ENCODE measurements at places on chromosomes 6 and 20.

GRCh38 chr6:129451187-129451586 lies 258.8 kb downstream of the ARHGAP18 start:
- no peak for DNase-seq

- DNase-seq, result no peak
These were observed 59.3 kb downstream of the PRL start for GRCh38 chr6:22237526-22237925.

DNA sequence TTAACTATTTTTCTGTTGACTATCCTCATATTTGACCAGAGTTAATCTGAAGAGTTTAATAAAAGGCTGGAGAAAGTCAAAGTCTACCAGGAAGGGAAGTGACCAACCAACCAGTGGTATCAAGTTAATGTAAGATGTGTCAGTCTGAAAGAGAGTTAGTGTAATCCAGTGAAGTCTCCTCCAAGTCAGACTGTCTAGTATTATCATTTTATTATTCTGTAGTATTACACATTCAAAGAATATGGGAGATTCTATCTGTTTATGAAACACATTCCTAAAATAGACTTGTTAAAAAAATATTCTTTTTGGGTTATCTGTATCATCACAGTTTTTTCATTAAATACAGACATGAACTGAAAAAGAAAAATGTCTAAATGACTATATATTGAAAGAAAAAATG lies 194.4 kb downstream of the BTBD9 start:
- DNase-seq, result no peak

- DNase-seq, result no peak
These were observed 2.4 kb downstream of the TCF21 start for GRCh38 chr6:133891149-133891926.

DNA sequence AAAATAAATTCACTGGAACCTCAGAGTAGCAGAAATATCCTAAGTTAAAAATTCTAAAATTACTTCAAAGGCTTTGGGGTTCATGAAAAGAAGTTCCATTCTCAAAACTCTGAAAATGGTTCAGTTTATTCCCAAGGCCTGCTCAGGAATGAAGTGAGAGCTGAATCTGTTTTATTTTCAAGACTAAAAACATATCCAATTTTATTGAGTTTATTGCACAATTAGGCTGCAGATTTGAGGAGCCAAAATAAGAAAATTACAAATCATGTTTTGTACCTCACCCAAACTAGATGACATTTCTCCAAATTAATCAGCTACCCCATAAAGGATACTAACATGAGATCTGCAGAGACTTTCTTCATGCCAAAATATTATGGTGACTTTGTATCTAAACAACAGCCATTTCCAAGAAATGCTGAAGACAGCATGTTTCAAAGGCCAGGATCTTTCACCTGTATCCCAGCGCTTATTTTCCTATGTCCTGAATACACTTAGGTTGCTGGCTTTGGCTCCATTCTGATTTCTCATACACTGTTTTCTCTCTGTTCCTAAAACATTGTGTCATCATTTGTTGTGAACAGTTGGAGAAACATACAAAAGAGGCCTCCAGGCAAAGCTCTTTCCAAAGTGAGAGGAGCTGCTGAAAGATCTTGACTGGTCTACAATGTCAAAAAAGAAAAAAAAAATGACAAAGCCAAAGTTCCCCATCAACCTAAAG lies 85.7 kb upstream of the F13A1 start:
- DNase-seq, result no peak

GRCh38 chr6:136945711-136946121 lies 23.6 kb downstream of the SLC35D3 start:
- DNase-seq, result no peak

GRCh38 chr20:63234693-63235398 lies 859 bp upstream of the BIRC7 start:
- DNase-seq, result peak; percentile 25

DNA sequence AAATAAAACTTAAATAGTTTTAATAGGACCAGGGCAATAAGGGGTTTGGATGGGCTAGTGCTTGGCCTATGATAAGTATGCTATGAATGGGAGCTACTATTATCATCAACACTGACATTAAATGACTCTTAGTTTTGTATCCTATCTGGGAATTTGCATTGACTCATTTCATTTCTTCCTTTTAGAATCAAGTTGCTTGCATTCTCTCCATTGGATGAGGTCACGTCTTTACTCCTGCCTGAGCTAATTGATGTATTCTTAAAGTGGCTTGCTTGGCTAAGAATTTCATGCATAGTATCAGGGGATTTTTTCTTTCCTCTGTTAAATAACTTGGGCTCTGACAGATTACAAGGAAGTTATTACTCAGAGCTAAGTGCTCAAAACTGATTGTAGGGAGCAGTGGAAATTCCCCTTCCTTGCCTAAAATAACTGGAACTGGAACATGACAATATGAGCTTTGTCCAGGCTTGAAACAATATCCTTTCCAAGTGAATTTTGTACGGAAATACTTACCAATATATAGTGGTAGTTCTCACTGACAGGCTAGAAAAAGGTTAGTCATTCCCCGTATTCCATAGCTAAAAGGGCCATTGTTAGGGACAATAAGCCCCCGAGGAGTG lies 169.9 kb downstream of the BCAS1 start:
- DNase-seq, result no peak

DNA sequence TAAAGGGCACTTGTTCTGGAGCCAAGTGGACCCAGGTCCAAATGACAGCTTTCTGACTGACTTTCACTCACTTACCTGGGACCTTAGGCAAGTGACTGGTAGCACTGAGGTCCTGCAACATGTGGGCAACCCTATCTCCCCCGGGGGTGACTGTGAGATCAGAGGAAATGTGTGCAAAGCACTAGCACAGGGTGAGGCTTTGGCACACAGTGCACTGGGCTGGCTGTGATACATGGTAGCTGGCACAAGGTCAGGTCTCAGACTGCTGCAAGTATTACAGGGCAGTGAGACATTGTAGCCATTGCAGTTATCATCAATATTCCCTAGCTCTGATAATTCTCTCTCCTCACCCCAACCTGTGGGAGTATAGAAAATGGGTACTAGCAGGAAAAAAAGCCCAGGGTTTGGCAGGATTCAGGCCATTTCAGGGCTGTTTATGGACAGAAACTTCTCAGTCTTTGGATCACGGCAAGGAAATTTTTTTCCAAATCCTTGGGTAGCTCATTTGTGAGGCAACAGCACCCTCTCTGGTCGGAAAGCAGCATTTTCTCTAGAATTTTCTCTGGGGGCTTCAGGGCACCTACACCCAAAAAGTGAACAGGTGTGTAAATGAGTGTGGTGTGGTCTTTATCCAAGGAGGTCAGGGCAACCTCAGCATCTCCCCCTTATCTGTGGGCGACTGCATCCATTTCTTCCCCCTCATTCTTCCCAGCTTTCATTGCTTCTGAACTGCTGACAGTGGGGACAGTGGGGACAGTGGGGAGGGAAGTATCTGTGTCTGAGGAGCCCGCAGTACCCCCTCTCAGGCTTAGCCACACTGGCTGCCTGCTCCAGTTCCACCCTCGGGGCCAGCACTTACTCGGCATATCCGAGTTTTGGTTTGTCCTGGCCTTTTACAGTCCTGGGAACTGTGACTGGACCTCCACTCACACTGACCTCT lies 148.7 kb upstream of the PHACTR3 start:
- no peak for DNase-seq

DNA sequence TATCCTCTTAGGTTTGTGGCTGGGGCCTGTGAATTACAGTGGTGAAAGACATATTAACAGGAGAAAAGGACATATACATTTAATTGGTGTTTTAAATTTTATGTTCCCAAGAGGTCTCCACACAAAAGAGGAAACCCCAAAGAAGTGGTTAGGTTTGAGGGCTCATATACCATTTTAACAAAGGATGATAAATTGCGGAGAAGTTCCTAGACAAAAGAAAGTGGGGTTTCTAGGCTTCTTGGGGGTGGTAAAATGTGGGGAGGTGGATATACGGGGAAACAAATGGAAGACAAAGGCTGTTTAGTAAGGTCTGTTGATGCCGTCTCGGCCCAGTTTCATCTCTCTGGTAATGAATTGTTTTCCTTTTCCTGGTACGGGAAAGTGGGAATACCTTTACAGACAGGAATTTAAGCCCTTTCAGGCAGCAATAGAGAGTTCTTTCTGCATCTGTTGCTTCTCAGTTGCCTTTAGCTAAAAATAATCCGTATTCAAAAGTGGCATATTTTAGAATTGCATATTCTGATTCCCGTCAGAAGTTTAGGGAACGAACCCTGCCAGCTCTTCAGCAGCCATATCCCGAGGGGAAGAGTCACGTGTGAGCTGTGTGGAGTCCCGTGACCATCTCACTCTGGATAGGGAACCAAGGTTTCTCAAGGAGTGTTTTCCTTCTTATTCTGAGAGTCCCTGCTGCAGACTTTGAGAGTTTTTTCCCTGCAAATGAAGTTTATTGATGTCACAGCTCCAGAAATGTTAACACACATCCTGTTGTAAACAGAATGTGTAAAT lies 104.4 kb downstream of the RPP40 start:
- DNase-seq, result no peak

DNA sequence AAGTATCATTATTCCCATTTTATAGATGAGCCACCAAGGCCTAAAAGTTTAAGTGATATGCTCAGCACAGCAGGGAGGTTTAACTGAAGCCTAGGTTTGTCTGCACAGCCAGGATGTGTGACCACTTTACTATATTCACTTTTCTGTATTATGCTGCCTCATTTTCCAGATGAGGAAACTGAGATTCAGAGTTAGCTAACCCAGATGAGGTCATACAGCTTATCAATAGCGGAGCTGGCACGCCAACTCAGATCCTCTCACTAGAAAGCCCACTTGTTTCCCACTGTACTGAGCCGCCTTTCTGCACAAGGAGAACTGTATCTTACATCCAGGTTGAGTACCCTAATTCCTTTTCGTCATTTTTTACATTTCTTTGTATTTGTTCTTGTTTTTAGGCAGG lies 131.7 kb upstream of the SUPT3H start:
- DNase-seq, result no peak

GRCh38 chr6:20479526-20479925 lies 54.7 kb upstream of the CDKAL1 start:
- DNase-seq, result no peak

DNA sequence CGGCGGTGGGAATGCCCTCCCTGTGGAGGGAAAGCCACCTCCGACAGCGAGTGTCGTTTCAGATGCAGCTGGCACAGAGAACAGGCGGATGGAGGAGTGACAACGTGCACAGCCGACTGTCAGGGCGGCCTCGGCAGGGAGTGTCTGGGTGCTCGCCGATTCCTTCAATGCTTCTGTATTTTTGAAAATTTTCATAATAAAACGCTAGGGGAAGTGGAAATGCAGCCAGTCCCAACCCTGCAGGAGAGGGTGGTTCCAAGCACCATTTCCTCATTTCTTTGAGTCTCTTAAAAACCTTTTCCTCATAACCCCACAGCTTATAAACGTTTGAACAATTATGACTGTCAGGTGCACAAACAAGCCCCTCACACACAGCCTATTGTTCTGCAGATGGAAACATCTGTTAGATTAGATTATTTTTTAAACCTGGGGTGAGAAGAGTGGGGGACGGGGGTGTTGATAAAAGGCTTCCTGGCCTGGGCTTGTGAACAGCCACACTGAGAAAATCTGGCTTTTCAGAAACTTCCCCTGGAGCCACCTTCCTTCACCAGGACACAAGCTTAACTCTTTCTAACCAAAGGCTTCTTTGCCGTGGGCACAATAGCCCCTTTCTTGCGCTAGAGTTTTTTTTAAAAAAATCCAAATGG lies 228.9 kb downstream of the ANKRD60 start:
- no peak for DNase-seq
